DND-41 (cell line): ENCODE measurements at places on chromosomes 4 and X.

DNA sequence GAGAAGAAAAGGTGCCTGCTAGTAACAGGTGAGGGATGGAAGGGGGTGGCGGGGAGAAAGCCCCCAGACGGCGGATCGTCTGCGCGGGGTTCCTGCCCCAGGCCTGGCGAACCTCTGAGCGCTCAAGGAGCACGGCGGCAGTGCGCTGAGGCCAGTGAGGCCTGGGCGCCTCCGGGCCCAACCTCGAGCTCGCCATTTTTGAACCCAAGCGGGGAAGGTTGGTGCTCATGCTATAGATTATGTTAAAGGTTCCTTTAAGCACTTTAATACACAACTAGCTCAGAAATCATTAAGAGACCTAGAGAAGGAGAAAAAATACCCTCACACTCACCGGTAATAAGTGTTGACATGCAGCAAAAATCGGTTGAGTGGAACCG, 7.9 kb downstream of the PITX2 start:
- no peak for DNase-seq

DNA sequence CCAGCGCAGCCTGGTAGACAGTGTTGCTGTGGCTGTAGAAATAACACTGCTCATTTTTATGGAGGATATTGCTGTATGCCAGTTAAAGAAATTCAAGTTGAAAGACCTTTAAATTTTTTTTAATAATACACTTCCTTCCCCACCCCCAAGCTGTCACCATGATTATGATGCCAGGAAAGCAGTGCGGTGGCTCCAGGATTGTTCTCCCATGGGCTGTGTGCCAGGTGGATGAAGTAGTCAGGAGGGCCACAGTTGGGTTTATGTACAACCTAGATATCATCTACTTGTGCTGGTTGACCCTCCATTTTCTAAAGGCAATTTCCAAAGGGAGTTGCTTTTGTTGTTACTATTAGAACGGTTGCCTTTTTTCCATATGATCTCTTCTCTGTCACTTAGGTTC, 136.6 kb downstream of the AFF1 start:
- DNase-seq = no peak

- no peak for DNase-seq
These were observed 67.8 kb downstream of the FAM133A start for GRCh38 chrX:93741811-93742210.

- no peak for DNase-seq
These were observed 41.9 kb upstream of the GAB1 start for GRCh38 chr4:143294710-143295275.

DNA sequence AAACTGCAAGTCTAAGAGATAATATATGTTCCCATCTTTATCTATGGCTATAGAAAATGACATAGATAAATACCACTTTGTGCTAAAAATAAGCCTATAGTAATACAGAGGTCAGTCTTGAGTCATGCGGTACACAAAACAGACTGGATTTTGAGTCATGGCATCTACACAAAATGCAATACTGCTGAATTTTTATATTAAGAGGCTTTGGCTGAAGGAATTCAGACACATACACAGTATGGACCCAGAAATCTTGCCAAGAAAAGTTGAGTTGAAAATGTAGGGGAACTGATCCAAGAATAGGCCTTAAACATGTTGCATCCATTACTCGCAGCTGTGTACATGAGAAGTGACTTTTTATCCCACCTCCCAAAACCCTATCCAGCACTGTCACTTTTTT, 184.4 kb downstream of the TENM3 start:
- no peak for DNase-seq

DNA sequence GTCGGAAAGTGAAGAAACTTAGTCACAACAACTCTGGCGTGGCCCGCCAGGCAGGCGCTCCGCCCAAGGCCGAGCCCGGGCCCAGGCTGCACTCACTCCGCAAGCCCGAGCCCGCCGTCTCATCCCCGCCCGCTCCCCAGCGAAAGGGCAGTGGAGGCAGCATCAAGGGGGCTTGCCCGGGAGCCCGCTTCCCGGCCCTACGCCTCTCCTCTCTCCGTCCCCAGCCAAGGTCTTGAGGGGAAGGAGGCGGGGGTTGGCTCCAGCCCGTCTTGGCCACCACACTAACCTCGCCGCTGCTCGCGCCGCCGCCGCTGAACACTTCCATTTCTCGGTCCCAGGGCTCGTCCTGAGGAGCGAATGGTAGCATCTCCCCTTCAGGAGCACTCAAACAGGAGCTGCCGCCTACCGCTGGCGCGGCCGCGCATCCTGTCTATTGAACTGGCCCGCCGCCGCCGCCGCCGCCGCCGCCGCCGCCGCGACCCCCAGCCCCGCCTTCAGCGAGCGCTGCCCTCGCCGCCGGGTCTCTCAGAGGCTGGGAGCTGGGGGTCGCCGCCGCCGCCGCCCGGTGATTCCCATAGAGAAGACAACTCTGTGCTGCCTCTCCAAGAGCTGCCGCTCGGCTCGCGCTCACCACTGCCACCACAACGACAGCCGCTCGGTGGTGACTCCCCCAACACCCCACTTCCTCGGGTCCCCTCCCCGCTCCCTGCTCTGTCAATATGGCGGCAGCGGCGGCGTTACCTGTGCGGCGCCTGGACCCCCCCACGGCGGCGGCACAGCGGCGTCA, at the start of gene RPS6KA6:
Gene RPS6KA6, minus strand, starts transcription at position 667 of the 787 bp plus-strand sequence. Its CDS starts 300 bp downstream, at position 367.
- DNase-seq = no peak

- no peak for DNase-seq
These were observed 52.1 kb downstream of the PSAPL1 start for GRCh38 chr4:7382634-7383014.

DNA sequence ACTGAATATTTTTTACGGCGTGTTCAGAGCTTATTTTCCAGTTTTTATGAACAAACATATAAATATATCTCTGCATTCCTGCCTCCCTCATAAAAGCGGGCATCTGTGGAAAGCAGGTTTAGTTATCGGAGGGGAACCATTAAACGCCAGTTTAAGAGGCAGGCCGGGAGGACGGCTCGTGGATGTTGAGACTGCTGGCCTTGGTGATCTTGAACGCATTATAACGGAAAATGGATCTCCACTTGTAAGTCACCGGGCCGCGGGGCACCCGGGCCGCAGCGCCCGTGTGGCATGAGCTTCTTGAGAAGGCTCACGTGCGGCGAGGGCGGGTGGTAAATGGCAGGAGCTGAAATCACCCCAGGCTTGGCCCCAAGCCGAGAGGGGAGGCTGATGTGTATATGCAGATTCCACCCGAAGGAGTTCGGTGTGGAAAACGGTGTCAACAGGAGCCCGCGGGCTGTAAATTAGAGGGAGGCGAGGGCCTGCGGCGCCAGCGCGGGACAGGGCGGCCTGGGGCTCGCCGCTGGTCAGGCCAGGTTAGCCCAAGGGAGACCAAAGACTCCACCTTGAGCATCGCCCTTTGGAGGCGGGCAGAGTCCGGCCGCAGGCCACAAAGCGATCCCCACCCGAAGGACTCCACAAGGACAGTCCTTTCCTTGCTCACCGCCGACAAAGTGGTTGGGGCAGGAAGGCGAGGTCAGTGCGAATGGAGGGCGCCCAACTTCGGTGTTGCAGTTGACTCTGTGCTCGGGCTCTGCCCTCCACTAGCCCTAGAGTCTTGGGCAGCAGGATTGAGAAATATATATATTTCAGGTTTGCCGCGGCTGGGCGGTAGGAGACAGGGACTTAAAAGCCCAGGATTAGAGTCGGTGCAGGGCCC, 1.3 kb upstream of the HAND2 start:
- no peak for DNase-seq

GRCh38 chr4:87353592-87353991, 30.9 kb upstream of the HSD17B13 start:
- no peak for DNase-seq

GRCh38 chrX:68902706-68903504, 74.1 kb downstream of the EFNB1 start:
- DNase-seq = no peak

- DNase-seq = no peak
These were observed 14.2 kb upstream of the C4orf51 start for GRCh38 chr4:145665773-145666172.
